T1000 (cell line): ENCODE measurements at places on chromosomes 16 and 17.

DNA sequence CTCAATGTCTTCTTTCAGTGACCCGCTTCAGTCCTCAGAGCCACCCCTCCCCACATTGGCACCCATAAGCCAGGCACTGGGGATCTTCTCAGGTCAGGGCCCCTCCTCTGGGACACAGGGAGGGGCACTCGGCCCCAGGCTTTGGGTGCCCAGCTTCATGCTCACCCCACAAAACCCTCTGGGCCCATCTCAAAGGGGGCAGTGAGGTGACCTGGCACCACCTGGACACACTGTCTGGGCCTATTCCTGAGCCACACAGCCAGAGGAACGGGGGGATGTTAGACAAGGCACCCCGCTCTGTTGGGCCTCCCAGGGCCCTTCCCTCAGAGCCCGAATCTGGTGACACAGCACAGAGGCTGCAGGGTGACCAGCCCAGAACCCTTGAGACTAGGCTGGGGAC lies 36.1 kb downstream of the TNFRSF13B start:
- DNase-seq, result no peak

DNA sequence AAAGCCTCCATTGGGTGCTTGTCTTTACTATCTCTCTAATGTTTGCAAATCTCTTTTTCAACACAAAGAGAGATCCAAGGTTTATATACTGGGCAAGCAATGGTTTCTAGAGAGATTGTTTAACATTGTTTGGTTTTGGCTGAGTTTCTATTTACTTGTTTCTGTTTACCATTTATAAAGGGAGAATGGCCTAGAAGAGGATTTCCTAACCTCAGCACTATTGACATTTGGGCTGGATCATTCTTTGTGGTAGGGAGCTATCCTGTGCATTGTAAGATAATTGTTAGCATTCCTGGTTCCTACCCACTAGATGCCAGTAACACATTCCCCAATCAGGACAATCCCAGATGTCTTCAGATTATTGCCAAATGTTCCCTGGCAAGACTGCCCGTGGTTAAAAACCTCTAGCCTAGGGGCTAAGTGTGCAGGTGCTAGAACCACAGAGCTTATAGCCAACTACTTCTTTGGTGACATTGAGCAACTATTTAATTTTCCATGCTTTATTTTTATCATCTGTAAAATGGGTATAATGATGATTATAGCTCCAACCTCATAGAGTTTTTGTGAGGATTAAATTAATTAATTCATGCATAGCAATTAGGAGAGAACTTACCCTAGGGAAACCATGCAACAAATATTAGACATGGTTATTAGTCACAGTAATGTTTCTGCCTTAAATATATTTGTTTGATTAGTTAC lies 413.9 kb upstream of the MAF start:
- no peak for DNase-seq

DNA sequence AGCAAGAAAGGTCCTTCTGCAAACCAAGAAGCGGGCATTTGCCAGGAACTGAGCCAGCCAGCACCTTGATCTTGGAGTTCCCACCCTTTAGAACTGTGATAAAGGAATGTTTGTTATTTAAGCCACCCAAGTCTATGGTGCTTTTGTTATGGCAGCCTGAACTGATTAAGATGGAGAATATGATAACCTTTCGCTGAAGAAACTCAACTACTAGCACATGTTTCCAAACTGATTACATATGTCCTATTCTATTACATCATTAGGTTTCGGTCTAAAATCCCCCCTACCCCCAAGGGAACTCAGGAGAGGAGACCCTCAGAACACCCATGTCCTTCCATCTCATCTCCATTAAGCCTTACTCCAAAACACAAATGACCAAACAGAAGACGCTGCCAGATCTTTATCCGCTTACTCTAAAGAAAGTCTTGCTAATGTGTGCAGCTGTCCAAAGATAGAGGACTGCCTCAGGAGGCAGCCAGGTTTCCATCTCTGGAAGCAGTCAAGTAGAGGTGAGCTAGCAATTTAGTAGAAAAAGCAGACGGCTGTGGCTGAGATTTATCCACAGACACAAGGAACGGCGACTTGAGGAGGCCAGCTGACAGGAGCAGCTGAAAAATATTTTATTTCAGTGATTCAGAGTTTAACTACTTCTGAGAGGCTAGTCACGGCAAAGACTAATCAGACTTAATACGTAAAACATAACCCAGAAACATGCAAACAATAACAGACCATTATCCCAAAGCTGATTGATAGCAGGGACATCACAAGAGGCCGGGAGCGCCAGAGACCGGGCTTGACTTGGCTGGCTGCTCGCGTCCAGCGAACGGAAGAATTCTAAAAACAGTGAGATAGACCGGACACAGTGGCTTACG lies 611.4 kb upstream of the CDH5 start:
- no peak for DNase-seq

GRCh38 chr16:9778849-9779248 lies 403.4 kb downstream of the GRIN2A start:
- no peak for DNase-seq

- no peak for DNase-seq
These were observed 27.9 kb downstream of the CACNA1H start for GRCh38 chr16:1180549-1181403.

DNA sequence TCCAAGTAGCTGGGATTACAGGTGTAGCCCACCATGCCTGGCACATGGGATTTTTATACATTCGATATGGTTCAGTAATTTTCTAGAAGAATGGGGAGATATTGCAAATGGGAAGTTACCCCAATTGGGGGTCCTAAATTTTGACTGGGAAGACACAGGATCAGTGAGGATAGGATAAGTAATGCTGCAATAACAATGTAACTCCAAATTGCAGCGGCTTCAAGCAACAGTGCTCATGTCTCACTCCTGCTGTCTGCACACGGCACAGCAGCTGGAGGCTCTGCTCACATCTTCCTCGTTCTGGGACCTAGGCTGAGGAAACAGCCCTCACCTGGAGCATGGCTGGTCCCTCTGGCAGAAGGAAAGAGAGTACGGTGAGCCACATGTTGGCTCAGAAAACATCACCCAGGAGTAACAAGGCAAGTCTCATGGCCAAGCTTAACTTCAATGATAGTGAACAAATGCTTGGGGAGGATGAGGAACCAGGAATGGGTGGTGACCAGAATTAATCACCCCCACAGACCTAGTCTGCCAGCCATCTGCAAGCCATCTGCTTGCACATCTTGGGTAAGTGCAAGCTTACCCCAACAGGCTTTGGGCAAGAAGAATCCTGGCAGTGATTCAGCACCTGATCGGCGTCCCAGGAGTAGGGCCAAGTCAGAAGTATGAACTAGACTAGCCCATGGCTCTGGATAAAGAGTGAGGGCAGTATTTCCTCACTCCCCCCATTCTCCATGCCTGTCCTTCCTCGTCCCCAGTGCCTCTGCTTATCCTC lies 229.2 kb downstream of the COPRS start:
- DNase-seq, result no peak

DNA sequence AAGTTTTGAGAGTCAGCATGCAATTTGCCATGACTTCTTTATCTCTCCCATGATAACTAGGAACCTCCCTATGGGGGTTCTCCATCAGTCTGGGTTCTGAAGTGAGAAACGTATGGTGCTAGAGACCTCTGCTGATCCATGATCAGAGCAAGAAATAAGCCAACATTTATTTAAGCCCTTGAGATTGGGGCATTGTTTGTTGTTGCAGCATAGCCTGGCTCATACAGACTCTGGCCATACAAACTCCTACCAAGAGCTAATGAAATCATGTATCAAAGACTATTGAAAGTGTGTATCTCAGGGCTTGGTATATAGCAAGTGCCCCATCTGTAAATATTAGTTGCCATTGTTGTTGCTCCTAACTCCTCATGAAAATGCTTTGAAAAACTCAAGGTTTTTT lies 233.9 kb downstream of the MAF start:
- no peak for DNase-seq

GRCh38 chr17:64202683-64203344 lies 60.2 kb downstream of the TEX2 start:
- DNase-seq, result peak; percentile 63

- DNase-seq, result no peak
These were observed 88.8 kb downstream of the ARHGAP44 start for GRCh38 chr17:12877953-12878669.

GRCh38 chr17:1498869-1499268 lies 6.4 kb upstream of the MYO1C start:
- no peak for DNase-seq

DNA sequence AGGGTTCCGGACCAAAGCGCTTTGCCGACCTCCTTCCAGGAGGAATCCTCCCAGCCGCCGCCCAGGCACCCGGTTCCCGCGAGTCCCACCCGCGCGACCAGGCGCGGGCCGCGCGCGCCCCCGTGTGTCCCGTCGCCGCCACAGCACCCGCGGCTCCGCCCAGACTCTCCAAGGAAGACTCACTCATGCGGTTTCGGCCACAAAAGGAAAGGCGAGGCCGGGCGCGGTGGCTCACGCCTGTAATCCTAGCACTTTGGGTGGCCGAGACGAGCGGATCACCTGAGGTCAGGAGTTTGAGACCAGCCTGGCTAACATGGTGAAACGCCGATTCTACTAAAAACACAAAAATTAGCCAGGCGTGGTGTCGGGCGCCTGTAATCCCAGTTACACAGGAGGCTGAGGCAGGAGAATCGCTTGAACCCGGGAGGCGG lies 3.5 kb upstream of the PKMYT1 start:
- peak; percentile 78 for DNase-seq

DNA sequence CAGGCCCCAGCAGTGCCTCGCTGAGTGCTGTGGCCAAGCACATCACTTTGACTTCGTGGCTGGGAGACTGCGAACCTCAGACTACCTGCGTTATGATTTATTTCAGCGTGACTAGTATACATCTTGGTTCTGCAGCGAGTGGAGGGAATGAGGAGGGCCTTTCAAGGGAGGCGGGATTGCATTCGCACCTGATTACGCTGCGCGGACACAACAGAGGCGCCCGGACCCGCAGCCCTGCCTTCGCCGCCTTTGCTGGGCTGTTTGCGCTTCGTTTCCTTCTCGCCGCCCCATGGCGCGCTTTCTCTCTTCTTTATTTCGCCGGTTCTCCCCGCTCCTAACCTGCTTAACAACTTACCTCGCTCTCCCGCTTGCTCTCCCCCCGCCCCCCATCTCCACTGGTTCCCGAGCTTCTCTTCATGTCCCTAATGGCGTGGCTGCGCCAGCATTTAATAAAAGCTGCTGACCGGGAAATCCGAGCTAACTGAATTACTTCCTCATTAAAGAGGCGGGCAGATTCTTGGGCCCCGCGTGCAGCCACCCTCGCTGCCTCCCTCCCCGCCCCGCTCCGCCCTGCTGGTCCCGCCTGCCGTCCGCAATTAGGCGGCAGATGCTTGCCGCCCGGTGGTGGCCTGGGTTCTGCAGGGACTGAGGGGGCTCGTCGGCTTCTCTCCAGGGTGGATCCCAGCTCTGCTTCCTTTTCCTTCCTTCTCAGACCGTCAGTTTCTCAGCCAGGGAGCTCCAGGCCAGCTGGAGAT lies 257.6 kb upstream of the SDK2 start:
- DNase-seq, result no peak

GRCh38 chr16:24074574-24074973 lies 181.6 kb upstream of the CACNG3 start:
- no peak for DNase-seq

DNA sequence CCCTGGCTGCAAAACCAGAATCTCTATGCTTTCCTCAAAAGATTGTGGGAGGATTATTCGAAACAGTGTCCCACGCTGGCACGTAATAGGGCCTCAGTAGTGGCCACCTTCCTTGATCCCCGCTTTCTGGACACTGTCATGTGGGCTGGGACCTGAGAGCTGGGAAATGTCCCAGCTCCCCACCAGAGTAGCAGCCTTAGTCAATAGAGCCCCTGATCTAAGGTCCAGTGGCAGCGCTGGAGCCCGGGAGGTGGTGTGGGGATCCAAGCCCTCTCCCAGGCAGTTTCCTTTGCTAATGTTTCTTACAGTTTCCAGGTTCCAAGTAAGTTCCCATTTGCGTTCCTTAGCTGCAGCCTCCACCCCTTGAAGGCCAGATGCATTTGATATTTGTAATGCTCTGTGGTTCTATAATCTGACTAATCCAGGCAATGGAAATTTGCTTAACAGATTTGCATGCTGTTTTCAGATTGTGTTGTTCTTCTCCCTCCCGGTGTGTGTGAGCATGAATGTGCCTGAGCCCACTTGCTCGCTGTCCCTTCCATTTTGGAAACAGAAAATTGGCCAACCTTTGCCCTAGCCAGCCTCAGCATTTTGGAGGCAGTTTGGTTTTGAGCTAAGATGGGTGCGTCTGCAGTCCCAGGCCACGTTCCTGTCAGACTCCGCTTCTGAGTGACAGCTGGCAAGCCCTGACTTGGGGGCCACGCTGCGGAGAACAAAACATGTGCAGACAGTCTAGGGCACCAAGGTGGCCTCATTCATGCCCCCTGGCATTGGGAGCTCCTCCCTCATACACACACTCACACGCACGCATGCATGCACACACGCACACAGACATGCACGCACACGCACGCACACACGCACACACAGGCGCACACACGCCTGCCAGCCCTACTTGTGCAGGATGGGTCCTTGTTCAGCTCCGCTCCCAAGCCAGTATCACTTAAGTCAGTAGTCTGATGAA lies 69.4 kb downstream of the CCDC182 start:
- DNase-seq, result no peak

GRCh38 chr17:63549289-63549945 lies 860 bp upstream of the DCAF7 start:
- DNase-seq, result no peak

DNA sequence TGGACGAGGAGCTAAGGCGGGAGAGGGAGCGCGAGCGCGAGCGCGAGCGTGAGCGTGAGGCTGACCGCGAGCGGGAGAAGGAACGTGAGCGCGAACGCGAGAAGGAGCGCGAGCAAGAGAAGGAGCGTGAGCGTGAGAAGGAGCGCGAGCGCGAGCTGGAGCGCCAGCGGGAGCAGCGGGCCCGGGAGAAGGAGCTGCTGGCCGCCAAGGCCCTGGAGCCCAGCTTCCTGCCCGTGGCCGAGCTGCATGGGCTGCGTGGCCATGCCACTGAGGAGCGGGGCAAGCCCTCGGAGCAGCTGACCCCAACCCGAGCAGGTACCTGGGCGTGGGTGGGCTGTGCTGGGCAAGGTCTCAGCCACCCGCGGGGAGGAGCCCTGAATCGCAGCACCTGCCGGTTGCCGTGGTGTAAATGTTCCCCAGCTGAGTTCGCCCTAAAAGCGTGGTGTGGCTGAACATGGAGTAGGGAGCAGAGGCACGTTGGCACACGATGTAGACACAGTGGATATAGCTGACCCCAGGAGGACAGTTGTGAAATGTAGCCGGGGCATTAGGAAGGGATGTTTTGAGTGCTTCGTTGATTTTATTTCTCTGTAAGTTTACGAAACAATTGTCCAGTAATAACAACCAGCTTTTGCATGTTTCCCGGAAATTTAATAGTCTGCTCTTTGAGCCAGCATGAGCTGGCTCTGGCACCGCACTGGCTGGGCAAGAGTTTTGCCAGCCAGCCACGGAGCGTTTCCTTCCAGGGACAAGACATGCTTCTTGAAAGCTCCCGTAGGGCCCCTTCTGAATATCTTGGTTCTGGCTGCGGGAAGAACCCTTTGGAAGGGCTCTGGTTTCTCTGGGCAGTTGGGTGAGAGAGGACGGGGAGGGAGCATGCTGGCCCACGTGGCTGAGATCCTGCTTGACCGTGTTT lies 32.1 kb downstream of the GINS2 start:
- no peak for DNase-seq

GRCh38 chr17:50656509-50656908 lies 21.8 kb downstream of the ABCC3 start:
- no peak for DNase-seq

- no peak for DNase-seq
These were observed 9.8 kb downstream of the PMFBP1 start for GRCh38 chr16:72162105-72162692.

- DNase-seq, result no peak
These were observed 43.7 kb downstream of the HSBP1 start for GRCh38 chr16:83851473-83851872.

- peak; percentile 31 for DNase-seq
These were observed 65.2 kb upstream of the SMIM36 start for GRCh38 chr17:55576237-55576995.

GRCh38 chr16:2035431-2036199 lies 8.9 kb downstream of the NHERF2 start:
- peak; percentile 93 for DNase-seq
